ENCODE measurements at places on chromosomes 2 and 18. TPM values are rescaled to one million over a fixed set of nuclear protein-coding genes. Genes with fewer than 3 reads are reported as not detected.

EFHD1 gene
- 2.1 TPM for total RNA-seq

ZC3H6 gene
- 4.7 TPM for total RNA-seq

ZC3H8 gene
- 10.4 TPM for total RNA-seq

NT5DC4 gene
- not detected for total RNA-seq

CDH20 gene
- total RNA-seq, result 1.0 TPM

GLI2 gene
- 3.1 TPM for total RNA-seq

CD8B gene
- 1.0 TPM for total RNA-seq

UBR3 gene
- 67.8 TPM for total RNA-seq

GRHL1 gene
- under 0.01 TPM for total RNA-seq

CNTNAP5 gene
- not detected for total RNA-seq

DPP4 gene
- 24.0 TPM for total RNA-seq

SF3B6 gene
- total RNA-seq, result 88.2 TPM

LCT gene
- not detected for total RNA-seq

RTKN gene
- 26.6 TPM for total RNA-seq

FBXO48 gene
- under 0.01 TPM for total RNA-seq

ASAP2 gene
- total RNA-seq, result 17.7 TPM

NOL4 gene
- not detected for total RNA-seq

MC2R gene
- not detected for total RNA-seq

CTLA4 gene
- not detected for total RNA-seq

IL1R2 gene
- 0.52 TPM for total RNA-seq

GPR35 gene
- 1.0 TPM for total RNA-seq

AMER3 gene
- total RNA-seq, result not detected

WNT10A gene
- not detected for total RNA-seq

GATA6 gene
- total RNA-seq, result 2.6 TPM

PJVK gene
- total RNA-seq, result 1.6 TPM

SYT4 gene
- total RNA-seq, result not detected

NCKAP5 gene
- 5.7 TPM for total RNA-seq

CXCR4 gene
- 29.2 TPM for total RNA-seq

RUFY4 gene
- not detected for total RNA-seq

UGT1A8 gene
- total RNA-seq, result not detected

C2orf78 gene
- total RNA-seq, result not detected

WIPF1 gene
- 16.2 TPM for total RNA-seq

CD302 gene
- total RNA-seq, result 9.9 TPM

MAB21L4 gene
- not detected for total RNA-seq

VSNL1 gene
- total RNA-seq, result 2.1 TPM

PTPN4 gene
- total RNA-seq, result 37.1 TPM

IL36A gene
- not detected for total RNA-seq

UCN gene
- total RNA-seq, result 1.0 TPM

PPP4R3B gene
- total RNA-seq, result 53.8 TPM

RTTN gene
- total RNA-seq, result 43.8 TPM

RTP5 gene
- not detected for total RNA-seq

OXER1 gene
- under 0.01 TPM for total RNA-seq

MAP2 gene
- total RNA-seq, result 3.7 TPM

OTX1 gene
- total RNA-seq, result not detected

ATP5F1A gene
- 584 TPM for total RNA-seq

DARS1 gene
- 85.6 TPM for total RNA-seq

TRPM8 gene
- not detected for total RNA-seq

MTCL1 gene
- 12.5 TPM for total RNA-seq

STAM2 gene
- total RNA-seq, result 28.2 TPM

NHEJ1 gene
- 15.1 TPM for total RNA-seq

PTH2R gene
- 0.52 TPM for total RNA-seq

RFTN2 gene
- 14.1 TPM for total RNA-seq

SOWAHC gene
- total RNA-seq, result 9.4 TPM

TNFAIP6 gene
- total RNA-seq, result 13.0 TPM

CHST10 gene
- total RNA-seq, result 12.5 TPM

CXXC1 gene
- total RNA-seq, result 13.6 TPM

DUSP11 gene
- 28.2 TPM for total RNA-seq
